ENCODE measurements at places on chromosomes 3 and 15.
A peak's percentile ranks its signal among the peaks of the same experiment; 100 is the strongest.

DNA sequence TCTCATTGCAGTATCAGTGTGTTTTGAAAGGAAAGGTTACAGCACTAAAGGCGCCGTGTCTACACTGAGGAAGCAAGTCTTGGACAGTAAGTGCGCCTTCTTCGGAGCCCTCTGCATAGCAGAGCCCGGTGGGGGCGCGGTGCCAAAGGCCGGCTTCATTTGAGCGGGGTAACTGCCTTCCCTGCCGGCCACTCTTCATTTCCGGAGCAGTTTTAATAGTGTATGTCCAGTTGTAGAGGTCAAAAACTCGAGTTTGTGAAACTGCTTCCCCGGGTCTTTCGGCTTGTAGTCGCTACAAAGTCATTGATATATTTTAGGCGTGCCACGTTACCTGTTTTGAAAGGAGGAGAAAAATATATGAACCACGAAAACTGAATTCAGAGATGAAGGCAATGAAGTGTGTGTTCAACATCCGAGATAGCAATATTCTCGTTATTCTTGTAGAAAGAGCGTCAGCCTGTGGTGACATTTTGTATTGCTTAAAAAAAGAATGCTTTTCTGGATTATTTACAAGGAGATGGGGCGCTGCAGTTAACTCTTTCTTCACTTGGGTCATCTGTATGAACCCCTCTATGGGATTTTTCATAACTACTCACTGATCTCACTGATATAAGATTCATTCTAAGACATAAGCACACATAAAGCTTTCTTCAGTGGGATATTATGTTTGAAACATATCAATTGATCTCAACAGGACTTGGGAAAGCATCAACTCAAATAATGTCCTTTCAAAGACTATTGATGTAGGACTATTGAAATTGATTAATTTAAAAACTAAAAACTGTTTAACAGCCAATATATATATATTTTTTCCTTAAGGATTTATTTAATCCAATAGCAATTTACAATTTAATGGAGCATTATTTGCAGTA lies 3.0 kb downstream of the ALCAM start:
- peak overlapping the region; percentile 99 for H3K27ac ChIP-seq
- peaks cover 27% of the 10 kb centered on the region for H3K4me1 ChIP-seq
- H3K36me3 ChIP-seq, result peaks cover 3% of the 10 kb centered on the region
- peak; percentile 50 for DNase-seq
- H3K27me3 ChIP-seq, result peaks cover 17% of the 10 kb centered on the region

DNA sequence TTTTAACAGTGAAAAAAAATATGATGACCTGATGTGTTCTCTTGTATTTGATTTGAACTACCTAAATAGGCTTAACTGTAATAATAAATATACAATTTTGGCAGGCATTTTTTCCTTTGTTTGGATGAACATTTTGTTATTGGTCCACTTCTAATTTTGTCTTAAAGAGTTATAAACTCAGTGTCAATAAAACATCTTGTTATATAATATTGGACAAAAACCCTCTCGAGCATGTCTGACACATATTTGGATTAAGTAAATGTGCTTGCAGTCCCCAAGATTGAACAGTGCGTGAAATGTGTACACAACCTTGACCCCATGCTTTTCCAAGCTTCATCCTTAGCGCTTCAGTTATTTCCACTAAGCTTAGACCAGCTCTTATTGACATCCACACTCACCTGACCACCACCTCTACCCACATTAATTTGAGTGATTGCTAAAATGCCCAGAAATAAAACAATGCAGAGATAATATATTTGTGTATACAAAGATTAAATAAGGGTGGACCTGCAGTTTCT lies 131.7 kb upstream of the ZBED2 start:
- H3K36me3 ChIP-seq, result peaks cover 12% of the 10 kb centered on the region
- no peak for DNase-seq
- H3K27ac ChIP-seq, result no peak overlapping the region
- no peak overlapping the region for H3K4me3 ChIP-seq
- H3K4me1 ChIP-seq, result no peaks in the 10 kb centered on the region

DNA sequence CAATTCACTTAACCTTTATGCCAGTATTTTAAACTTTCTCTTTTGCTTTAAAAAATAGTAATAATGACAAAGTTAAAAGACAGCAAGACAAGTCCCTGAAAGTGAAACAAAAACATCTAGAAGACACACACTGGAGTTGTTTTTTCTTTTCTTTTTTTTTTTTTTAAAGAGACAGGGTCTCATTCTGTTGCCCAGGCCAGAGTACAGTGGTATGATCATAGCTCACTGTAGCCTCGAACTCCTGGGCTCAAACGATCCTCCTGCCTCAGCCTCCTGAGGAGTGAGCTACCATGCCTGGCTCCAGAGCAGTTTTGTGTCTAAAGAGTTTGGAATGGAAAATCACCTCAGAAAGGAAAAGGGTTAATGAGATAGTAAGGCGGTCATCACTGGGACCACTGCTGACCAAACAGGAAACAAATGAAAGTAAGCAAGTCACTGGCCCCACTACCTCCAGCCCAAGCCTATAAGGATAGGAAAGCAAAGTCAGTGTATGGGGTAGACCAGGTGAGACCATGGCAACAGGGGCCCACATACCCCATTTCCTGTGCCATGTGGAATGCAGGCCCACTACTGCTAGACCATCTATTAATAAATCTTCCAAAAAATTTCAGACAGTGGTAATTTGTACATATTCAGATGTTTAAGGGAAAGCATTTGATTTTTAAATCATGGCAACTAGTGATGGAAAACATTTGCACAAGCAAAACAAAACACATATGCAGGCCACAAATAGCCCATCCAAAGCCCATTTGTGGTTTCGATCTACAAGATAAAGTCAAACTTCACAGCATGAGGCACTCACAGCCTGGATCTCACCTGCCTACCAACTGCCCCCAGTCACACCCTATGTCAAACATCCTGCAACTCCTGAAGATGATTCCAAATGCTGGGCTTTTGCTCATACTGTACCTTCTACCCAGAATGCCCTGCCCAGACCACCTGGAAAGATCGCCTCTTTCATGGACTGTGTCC lies 62.6 kb downstream of the OSBPL10 start:
- H3K36me3 ChIP-seq, result peaks cover 15% of the 10 kb centered on the region
- peak overlapping the region; percentile 54 for H3K4me3 ChIP-seq
- H3K4me1 ChIP-seq, result peaks cover 21% of the 10 kb centered on the region

DNA sequence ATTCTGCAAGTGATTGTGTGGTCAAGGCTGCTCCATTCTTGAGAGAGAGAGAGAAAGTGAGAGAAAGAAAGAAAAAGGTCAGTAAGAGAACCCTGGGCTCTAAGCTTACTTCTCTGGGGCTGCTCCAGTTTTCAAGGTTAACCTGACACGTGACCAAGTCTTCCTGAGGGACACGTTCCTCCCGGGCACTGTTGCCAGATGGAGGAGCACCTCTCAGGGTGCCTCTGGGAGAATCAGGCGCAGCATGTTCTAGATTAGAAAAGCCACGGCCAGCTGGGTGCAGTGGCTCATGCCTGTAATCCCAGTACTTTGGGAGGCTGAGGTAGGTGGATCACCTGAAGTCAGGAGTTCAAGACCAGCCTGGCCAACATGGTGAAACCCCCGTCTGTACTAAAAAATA lies 60.8 kb downstream of the ITGA11 start:
- no peak overlapping the region for H3K27ac ChIP-seq
- H3K4me1 ChIP-seq, result no peaks in the 10 kb centered on the region
- no peak overlapping the region for H3K4me3 ChIP-seq

DNA sequence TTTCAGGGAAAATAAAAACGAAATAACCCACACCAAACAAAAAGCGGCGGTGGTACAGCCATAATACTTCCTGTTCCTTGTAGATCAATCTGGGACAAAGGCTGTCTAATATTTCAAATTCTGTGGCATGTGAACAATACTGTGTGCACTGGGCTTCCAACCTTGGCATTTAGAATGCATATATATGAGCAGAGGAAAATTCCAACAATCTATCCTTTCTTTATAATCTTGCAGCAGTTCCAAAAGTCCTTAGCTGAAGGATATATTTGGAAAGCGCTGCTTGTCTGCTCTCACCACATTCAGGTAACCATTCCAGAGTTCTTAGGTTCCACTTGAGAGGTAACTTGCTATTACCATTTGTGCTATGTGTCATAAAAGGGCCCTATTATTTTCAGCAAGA lies 231.8 kb downstream of the RBMS3 start:
- H3K4me1 ChIP-seq, result no peaks in the 10 kb centered on the region
- H3K27ac ChIP-seq, result no peak overlapping the region
- no peak for DNase-seq
- no peaks in the 10 kb centered on the region for H3K36me3 ChIP-seq
- no peak overlapping the region for H3K4me3 ChIP-seq
- H3K27me3 ChIP-seq, result peaks cover 26% of the 10 kb centered on the region

- peak; percentile 94 for DNase-seq
- H3K27ac ChIP-seq, result peak within 1 kb of the TSS; percentile 90
Observed at GRCh38 chr3:49689046-49689907, at the start of the genes MST1 and RNF123. Gene MST1, minus strand, starts transcription at chr3:49689474. Its CDS starts 783 bp downstream, at chr3:49688691. Gene RNF123, plus strand, starts transcription at chr3:49689557. Its CDS starts 1,609 bp downstream, at chr3:49691166.

DNA sequence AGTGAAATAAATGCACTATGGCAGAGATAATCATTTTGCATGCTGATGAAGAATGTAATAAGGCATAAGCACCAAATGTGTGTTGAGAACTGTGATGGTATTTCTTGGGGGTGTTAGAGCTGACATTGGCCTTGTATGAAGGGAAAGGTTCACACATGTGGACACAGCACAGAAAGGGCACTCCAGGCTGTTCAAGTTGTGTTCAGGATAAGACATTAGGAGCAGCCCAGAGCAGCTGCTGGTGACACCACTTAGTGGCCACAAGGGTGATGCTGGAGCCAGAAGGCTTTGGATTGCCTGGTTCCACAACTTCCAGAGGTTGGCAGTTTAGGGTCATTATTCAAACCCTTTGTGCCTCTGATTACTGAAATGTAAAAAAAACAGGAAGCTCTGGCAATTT lies 155.4 kb downstream of the GOLGA6L6 start:
- no peaks in the 10 kb centered on the region for H3K27me3 ChIP-seq
- H3K4me1 ChIP-seq, result no peaks in the 10 kb centered on the region
- no peak overlapping the region for H3K27ac ChIP-seq
- no peaks in the 10 kb centered on the region for H3K36me3 ChIP-seq
- DNase-seq, result no peak

DNA sequence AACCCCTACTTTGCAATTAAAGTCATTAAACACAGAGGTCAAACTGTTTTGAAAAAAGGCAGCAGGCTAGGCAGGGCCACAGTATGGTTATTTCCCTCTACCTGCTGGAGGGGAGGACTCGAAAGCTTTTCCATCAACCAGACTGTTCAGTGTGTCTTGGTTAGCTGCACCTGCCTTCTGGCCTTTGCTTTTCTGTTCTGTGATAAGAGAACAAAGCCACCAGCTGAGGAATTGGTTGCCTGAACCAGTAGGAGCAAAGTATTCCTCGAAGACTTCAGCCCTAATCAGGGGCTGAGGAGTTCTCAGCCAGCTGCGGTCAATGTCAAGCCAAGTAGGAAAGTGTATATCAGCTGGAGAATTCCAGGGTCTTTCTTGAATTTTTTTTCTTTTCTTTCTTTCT lies 132.5 kb downstream of the SOX2 start:
- H3K4me3 ChIP-seq, result no peak overlapping the region
- no peaks in the 10 kb centered on the region for H3K36me3 ChIP-seq
- H3K4me1 ChIP-seq, result no peaks in the 10 kb centered on the region
- no peak overlapping the region for H3K27ac ChIP-seq

DNA sequence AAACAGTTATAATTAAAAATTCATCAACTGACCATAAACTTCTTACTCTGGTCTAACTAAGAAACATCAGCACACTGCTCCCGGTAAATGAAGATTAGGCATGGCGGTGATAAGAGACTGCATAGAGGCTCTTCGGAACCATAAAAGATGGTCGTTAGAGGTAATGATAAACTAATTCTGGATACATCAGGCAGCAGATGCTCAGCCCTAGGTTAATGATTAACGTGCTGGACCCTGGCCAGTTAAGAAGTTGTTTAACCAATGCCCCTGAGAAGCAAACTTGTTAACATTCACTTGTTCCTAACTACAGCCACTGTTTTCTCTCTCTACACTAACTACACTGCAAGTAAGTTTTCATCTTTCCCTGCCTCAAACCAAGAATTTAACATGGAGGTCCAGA lies 111.5 kb downstream of the PDZRN3 start:
- H3K4me3 ChIP-seq, result no peak overlapping the region
- no peak overlapping the region for H3K27ac ChIP-seq
- peaks cover under 1% of the 10 kb centered on the region for H3K27me3 ChIP-seq
- no peak for DNase-seq

- no peaks in the 10 kb centered on the region for H3K27me3 ChIP-seq
- no peak overlapping the region for H3K4me3 ChIP-seq
- no peak overlapping the region for H3K27ac ChIP-seq
- H3K36me3 ChIP-seq, result no peaks in the 10 kb centered on the region
- no peak for DNase-seq
Observed at GRCh38 chr3:176554264-176554663, 643.0 kb downstream of the TBL1XR1 start.

GRCh38 chr3:187265461-187265955 lies 26.0 kb downstream of the MASP1 start:
- peaks cover 7% of the 10 kb centered on the region for H3K36me3 ChIP-seq
- no peak overlapping the region for H3K27ac ChIP-seq
- H3K4me1 ChIP-seq, result no peaks in the 10 kb centered on the region
- peaks cover 24% of the 10 kb centered on the region for H3K27me3 ChIP-seq

GRCh38 chr15:79884204-79884596 lies 12.6 kb downstream of the MTHFS start:
- H3K36me3 ChIP-seq, result peaks cover 75% of the 10 kb centered on the region
- peaks cover 15% of the 10 kb centered on the region for H3K4me1 ChIP-seq
- H3K27ac ChIP-seq, result no peak overlapping the region
- DNase-seq, result no peak

DNA sequence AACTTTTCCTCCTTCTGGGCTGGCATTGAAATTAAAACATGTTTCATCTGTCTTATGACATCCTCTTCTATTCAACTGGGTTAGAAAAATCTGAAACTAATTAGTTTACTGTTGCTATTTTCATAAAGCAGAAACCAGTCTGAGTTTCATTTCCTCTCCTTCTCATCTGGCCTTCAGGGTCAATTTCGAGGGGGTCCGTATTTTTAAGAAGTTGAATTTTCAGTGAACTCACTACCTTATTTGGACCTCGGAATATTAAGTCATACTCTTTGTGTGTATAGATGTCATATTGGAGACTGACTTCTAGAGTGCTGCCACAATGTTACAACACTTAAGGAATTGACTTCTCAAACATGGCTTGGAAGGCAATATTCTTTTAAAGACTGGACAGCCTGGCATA lies 485.9 kb downstream of the SQOR start:
- H3K4me3 ChIP-seq, result no peak overlapping the region
- H3K4me1 ChIP-seq, result no peaks in the 10 kb centered on the region
- no peak for DNase-seq

GRCh38 chr15:68888419-68888818 lies 41.9 kb upstream of the SPESP1 start:
- peaks cover 3% of the 10 kb centered on the region for H3K27me3 ChIP-seq
- no peaks in the 10 kb centered on the region for H3K36me3 ChIP-seq
- no peak overlapping the region for H3K27ac ChIP-seq
- DNase-seq, result no peak
- H3K4me3 ChIP-seq, result peak overlapping the region; percentile 74
- H3K4me1 ChIP-seq, result no peaks in the 10 kb centered on the region

- no peaks in the 10 kb centered on the region for H3K4me1 ChIP-seq
- no peak overlapping the region for H3K27ac ChIP-seq
- no peaks in the 10 kb centered on the region for H3K36me3 ChIP-seq
- no peak for DNase-seq
Observed at GRCh38 chr3:62090066-62090465, 283.3 kb downstream of the FEZF2 start.
